ENCODE measurements at places on chromosomes 4 and X. TPM values are rescaled to one million over a fixed set of nuclear protein-coding genes. Genes with fewer than 3 reads are reported as not detected.
A peak's percentile ranks its signal among the peaks of the same experiment; 100 is the strongest.

The CFAP299 gene
- not detected for total RNA-seq

- H3K4me3 ChIP-seq, result no peak overlapping the region
- H3K36me3 ChIP-seq, result no peaks in the 10 kb centered on the region
- no peak overlapping the region for H3K27ac ChIP-seq
- no peak for DNase-seq
- H3K27me3 ChIP-seq, result no peaks in the 10 kb centered on the region
- no peaks in the 10 kb centered on the region for H3K4me1 ChIP-seq
These were observed 250.3 kb downstream of the EPHA5 start for GRCh38 chr4:65420036-65420435.

DNA sequence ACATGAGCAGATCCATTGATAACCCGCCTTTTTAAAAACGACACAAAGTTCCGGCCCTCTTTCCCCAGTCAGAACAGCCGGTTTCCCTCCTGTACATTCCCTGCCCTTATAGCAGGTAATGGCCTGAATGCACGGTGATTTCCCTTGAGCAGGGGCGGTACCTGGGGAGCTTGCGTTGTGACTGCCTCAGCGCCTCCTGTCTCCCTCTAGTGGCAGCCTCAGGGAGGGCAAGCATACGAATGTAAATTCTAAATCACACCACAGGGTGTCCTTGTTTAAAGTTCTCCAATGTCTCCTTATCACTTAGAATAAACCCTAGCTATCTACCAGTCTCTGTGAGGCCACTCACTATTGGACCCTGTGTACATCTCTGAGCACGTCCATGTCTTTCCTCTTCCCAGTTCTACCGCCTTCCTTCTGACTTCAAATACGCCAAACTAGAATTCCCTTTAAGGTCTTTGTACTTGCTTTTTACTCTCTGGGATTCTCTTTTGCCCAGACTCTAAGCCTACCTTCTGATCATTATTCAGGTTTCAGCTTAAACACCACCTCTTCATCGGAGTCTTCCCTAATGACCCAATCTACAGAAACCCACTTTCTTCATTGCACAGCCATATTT, 18.4 kb upstream of the LDB2 start:
- H3K27me3 ChIP-seq, result no peaks in the 10 kb centered on the region
- H3K36me3 ChIP-seq, result no peaks in the 10 kb centered on the region
- no peak overlapping the region for H3K4me3 ChIP-seq
- peaks cover 7% of the 10 kb centered on the region for H3K4me1 ChIP-seq
- H3K27ac ChIP-seq, result no peak overlapping the region

- peak overlapping the region; percentile 97 for H3K4me3 ChIP-seq
- DNase-seq, result no peak
- peaks cover 5% of the 10 kb centered on the region for H3K4me1 ChIP-seq
These were observed 2.2 kb downstream of the RP2 start for GRCh38 chrX:46838974-46839480.

DNA sequence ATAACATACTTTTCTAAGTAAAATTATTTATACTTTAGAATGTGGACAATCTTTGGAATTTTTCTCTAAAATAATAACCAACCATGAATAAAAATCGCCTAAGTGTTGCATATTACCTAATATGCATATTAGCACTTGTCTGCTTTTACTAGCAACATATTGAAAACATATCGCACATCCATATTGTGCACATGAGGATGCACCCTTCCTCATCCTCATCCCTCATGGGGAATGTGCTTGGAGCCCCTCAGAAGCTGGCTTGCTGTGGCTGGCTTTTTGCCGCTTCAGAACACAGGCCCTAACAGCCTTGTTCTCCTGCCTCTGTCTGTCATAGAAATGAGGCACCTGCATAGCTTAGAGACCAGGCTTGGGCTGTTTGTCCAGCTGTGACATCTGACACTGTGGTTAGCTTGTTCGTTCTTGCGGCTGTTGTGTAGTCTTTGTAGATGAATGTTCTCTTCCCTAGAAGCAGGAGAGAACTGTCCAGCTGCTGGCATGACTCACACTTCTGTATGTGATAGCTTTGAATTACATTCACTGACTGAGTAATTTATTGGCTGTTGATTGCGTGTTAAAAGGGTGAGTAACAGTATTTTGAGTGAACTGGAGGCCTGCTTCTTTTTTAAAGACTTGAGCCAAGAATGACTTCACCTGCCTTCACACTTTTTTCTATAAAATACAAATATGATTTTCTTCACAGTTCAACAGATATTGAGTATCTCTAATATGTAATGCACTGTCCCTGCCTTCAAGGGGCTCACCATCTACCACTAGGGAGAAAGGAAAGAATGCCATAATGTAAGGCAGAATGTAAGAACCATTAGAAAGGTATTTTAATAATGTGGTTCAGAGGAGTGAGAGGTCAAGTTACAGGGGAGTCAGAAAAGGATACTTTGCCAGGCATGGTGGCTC, 81.9 kb downstream of the HMGB2 start:
- no peak overlapping the region for H3K27ac ChIP-seq
- no peaks in the 10 kb centered on the region for H3K4me1 ChIP-seq
- H3K36me3 ChIP-seq, result peaks cover 1% of the 10 kb centered on the region
- H3K4me3 ChIP-seq, result no peak overlapping the region
- no peak for DNase-seq

DNA sequence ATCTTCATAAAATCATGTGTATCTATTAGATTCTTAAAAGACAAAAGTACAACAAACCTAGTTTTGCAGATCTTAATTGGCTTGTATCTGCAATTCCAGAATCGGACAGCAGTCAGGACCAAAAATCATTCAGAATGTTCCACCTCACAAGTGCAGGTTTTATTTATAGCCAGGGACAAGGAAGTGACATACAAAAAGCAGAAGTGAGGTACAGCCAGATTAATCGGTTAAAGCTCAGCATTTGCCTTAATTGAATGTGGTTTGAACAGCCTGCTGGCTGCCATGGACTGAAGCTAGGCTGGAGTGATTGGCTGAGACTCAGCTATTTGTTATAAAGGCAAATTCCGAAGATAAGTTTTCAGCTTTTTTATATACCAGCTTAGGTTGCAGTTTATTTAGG, 932.6 kb downstream of the C4orf33 start:
- DNase-seq, result no peak
- H3K27me3 ChIP-seq, result no peaks in the 10 kb centered on the region
- no peak overlapping the region for H3K4me3 ChIP-seq
- H3K4me1 ChIP-seq, result no peaks in the 10 kb centered on the region
- no peaks in the 10 kb centered on the region for H3K36me3 ChIP-seq
- H3K27ac ChIP-seq, result no peak overlapping the region
